ENCODE measurements at places on chromosomes 6 and 20.

- no peak for DNase-seq
These were observed 69.2 kb downstream of the IRAK1BP1 start for GRCh38 chr6:78936515-78936914.

DNA sequence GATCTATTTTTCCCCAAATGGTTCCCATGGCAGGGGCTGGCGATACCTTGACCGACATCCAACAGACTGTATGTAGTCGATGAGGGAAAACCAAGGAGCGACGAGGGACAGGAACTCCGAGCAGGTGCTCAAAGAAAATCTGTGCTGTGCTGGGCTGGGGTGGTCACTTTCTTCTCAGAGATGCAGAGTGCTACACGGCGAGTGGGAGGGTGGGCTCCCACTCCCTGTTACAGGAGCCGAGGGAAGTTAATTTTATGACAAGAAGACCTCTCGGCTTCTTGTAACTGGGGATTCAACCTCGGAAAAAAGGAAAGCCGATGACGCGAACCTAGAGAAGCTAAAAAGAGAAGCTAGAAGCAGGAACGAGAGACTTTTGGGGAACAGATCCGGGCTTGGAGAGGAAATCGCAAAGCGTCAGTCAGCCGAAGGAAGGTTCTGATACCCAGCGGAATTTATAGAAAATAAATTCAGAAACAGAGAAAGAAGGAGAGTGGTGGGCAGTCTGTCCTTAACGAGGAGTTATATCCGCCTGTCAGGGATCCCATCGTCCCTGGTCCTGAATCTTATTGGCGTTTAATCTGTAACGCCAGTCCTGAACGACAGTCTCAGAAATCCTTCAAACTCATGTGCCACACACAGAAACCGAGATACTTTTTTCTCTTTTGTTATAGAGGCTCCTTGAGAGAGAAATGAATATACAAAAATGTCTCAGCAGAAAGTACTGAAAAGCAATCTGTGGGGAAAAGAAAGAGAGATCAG lies 84.6 kb upstream of the ZNF322 start:
- DNase-seq: peak; percentile 30

DNA sequence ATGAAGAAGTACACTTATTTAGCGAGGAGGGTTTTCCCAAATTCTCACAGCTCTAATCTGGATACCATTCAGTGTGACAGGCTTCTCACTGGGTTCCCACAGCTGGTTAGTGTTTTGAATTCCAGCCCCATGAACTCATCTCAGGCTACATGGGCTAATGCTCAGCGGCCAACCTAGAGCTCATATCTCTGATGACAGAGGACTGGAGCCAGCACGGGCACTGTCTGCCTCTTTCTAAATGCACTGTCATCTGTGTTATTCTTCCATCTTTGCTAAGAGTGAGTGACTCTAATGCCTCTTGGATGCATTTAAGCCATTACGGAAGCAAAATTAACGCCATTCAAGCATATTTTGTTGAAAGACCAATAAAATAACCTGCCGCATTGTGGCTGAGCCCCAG lies 308.9 kb upstream of the JAG1 start:
- no peak for DNase-seq

GRCh38 chr6:29589423-29590048 lies 4.6 kb downstream of the OR2H2 start:
- peak; percentile 49 for DNase-seq

DNA sequence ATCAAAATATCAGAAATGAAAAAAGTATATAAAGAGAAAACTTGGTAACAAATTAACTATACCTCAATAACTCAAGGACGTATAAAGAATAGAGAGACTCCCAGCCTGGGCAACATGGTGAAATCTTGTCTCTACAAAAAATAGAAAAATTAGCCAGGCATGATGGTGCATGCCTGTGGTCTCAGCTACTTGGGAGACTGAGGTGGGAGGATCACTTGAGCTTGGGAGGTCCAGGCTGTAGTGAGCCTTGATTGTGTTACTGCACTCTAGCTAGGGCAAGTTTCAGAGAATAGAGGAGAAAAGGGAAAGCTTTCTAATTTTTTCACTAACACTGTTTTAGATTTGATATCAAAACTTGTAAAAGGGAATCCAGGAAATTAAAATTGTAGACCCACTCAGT lies 295.9 kb downstream of the GJA1 start:
- no peak for DNase-seq

GRCh38 chr20:57509665-57510237 lies 15.2 kb downstream of the CTCFL start:
- DNase-seq: peak; percentile 68

DNA sequence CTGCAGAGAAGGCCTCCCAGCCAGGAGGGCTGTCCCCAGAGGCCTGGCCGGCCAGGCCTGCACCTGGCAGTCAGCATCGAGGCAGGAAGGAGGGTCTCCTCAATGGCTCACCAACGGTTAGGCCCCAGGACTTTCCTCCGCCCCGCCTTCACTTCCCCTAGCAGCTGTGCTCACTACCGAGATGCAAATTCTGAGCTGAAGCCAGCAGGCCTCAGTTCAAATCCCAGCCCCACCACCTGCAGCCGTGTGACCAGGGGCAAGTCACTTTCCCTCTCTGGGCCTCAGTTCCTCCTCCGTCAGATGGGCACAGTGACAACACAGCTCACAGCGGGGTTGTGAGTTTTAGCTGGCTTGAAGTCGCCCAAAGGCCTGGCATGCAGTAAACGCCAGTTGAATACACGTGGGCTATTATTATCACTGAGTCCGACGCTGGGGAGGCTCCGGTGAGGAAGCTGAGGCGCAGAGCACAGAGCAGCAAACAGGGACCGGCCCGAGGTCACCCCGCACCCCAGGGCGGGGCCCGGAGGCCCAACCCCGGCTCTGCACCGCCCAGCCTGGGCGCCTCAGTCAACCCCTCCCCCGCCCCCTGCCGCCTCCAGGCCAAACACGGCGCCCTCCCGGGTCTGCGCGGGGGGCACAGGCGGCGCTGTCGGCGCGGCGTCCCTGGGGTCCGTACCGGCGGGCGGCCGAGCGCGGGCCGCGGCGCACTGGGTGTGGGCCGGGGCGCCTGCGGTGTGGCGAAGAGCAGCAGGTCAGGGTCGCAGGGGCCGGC lies 671 bp downstream of the E2F1 start:
- DNase-seq: peak; percentile 86

GRCh38 chr6:28758046-28758817 lies 165.6 kb downstream of the TRIM27 start:
- peak; percentile 38 for DNase-seq

- DNase-seq: peak; percentile 92
These were observed 1.5 kb downstream of the PABPC1L start for GRCh38 chr20:44911264-44911921.

DNA sequence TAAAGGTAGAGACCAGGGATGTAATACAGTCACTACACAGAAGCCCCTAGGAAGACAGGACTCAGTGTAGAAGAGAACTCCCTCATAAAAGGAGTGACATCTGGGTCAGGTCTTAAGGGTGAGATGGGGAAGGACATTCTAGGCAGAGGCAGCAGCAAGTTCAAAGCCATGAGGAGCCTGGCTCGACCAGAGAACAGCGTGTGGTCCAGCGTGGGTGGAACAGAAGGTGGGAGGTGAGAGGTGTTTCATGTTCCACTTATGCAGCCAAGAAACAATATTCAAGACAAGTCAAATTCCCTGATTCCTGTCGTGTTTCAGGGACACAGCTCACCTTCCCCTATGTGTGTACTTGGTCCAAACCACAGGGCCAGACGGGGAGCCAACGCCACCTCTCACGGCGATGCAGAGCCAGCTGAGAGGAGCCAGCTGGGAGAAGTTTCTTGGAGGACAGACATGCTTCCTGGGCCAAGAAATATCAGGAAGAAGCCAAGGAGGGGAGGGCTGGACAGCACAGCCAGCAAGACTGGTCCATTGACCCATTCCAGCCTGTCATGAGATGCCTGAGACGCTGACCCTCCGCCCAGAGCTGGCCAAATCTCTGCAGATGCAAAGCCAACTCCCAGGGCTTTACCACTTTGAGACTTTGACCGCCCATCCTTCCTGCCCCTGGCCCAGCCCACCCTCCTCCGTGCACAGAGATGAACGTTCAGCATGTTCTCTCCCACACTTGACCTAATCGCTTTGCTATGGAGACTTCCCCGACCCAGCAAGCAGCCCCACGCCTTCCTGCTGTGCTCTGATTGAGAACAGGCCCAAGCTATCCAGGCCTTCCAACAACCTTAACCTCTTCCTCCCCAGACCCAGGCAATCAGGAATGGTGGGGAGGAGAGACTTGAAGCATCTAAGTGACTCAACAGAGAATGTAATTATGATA lies 113.8 kb downstream of the PRND start:
- no peak for DNase-seq

DNA sequence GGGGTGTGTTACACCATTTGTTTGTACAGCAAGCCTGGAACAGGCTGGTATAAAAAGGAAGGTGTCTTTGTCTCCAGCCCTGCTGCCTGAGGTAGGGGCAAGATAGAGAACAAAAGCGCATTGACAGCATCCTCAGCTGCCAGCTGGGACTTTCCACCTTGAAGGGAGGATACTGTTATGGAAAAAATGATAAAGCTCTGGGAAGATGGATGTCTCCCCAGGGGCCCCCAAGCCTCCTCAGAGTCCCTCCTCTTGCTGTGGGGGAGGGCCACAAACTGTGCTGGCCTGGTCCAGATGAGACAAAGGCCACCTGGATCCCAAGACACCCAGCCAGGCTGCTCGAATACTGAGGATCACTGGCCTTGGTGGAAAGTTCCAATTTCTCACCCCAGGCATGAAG lies 13.0 kb downstream of the REM1 start:
- DNase-seq: no peak

GRCh38 chr6:154930451-154930851 lies 64.7 kb upstream of the TIAM2 start:
- DNase-seq: no peak

GRCh38 chr6:15547400-15547799 lies 115.4 kb downstream of the DTNBP1 start:
- DNase-seq: no peak

GRCh38 chr6:25035174-25035511 lies 99.4 kb upstream of the RIPOR2 start:
- no peak for DNase-seq

DNA sequence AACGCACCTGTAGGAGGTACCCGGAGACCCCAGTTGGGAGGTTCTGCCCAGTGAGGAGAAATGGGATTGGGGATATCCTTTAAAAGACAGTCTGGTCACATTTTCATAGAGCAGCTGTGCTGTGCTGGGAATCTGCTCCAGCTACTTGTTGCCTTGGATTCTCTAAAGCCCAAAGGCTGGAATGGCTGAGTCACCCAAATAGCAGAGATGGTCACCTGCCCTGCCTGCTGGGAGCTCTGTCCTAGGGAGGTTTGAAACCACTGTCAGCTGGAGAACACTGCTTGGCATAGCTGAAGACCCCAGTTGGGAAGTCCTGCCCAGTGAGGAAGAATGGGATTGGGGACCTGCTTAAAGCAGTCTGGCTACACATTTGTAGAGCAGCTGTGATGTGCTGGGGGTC lies 34.8 kb upstream of the TFB1M start:
- DNase-seq: no peak

DNA sequence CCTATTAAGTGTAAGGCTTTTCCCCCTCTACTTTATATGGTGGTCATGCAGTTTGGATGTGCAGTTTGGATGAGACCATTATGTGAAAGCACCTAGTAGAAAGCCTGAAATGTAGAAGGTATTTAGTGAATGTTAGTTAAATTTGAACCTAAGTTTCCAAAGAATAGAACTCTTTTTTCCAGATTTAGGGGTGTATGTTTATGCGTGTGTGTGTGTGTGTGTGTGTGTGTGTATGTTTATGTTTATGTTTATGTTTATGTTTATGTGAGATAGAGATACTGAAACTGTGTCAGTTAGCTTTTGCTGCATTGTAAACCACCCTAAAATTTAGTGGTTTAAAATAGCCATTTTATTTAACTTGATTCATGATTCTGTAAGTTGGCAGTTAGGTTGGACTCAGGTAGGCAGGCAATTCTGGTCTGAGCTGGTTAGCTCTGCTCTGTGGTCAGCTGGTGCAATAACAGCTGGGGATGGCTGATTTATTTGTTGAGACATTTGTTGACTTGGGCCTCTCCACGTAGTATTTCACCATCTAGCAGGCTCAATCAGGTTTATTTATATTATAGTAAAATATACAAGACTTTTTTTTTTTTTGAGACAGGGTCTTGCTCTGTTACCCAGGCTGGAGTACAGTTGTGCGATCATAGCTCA lies 54.0 kb downstream of the STK4 start:
- DNase-seq: no peak

- DNase-seq: no peak
These were observed 68.8 kb upstream of the IYD start for GRCh38 chr6:150299873-150300485.

DNA sequence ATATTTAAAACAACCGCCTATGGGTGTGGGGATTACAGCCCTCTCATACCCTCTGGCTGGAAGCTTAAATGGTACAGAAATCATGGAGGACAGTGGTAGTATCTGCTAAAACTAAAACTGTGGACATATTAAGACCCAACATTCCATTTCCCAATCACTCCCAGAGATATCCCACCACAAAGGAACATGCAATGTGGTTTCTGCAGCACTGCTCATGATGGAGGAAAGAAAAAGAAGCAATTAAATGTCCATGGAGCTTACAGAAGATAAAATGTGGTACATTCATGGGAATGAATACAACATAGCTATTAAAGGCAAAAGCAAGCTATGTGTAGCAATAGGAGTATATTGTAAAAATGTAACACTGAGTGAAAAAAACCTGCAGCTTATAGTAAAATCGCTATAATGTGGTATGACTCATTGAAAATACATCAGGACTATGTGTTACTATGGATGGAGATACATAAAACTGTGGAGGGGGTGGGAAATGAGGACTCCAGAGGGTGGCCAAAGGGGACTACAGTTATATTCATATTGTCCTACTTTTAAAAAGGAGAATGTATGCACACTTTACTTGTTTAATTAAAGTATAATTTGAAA lies 22.9 kb upstream of the NNAT start:
- DNase-seq: no peak

DNA sequence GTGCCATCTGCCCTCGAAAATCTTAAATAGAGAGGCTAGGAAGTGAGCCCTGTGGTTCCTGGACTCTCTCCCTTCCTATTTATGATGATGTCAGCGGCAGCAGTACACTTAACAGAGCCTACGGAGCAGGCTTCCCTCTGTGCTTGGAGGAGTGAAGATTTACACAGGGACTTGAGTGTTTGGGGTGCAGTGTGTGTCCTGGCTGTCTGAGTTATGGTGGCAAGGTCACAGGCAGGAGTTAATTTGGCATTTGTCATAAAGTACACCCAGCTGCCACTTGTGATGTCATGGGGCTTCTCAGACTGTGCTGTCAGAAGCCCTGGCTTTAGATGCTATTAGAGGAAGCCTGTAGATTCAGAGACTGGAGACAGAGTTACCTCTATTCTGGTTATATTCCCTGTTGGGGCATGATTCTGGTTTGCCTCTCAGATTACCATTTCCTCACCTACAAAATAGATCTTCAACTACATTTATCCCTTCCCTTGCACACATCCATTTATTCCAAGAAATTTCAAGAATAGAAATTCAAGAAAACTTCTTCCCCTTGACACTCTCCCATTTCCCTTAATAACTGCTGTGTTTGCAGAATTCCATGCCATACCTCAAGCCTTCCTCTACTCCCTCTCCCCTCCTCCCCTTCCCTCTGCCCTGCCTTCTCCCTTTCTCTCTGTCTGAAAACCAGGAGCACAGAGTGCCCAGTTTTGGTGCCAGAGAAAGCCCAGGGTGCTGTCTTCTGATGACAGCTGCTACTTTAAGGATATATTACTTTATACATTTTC lies 72.1 kb downstream of the SLC24A3 start:
- no peak for DNase-seq

- DNase-seq: no peak
These were observed 22.3 kb downstream of the MYBL2 start for GRCh38 chr20:43689165-43689564.

All from H7 (cell line).